ENCODE measurements at places on chromosomes 12 and 14. TPM values are rescaled to one million over a fixed set of nuclear protein-coding genes. Genes with fewer than 3 reads are reported as not detected.

The C12orf75 gene
- 363 TPM for total RNA-seq

The REP15 gene
- total RNA-seq, result 0.78 TPM

The DACT1 gene
- total RNA-seq, result not detected

DNA sequence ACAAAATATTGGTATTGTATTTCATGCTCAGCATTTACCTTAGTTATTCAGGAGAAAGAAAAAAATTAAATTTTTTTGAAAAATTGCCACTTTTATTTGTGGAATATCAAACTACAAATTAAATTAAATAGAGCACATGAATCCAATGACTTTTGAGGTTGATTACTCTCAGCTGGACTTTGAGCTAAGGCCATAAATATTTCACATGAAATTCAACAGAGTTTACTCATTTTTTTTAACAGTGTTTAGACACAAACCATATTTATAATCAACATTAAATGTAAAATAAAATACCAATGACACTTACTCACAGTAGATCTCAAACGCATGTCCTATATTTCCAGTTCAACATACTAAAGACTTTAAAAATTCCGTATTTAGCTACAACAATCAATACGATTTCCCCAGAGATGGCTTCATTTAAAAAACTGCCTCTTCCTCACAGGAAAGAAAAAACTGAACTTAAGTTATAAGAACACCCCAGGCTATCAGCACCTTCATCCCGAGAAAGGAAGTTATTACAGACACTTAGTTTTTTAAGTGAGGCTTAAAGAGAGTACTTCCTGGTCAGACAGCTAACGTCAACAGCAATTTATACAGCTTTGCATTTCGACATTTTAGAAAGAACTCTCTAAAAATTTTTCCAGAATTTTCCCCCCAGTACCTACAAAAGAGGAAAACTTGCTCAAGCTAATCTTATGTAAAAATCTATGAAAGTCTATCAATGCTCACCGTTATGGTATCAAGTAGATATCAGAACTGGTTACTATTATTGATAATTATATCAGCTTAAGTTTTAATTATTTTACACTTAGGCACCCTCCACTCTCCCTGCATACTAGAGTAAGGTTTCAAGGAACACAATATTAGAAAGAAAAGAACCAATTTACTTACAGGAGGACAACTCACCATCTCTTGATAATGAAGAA is 13.8 kb downstream of the TAOK3 start:
- H3K4me3 ChIP-seq, result peak overlapping the region; percentile 74
- no peaks in the 10 kb centered on the region for H3K27me3 ChIP-seq
- no peak for DNase-seq
- H3K36me3 ChIP-seq, result peaks cover 25% of the 10 kb centered on the region
- peaks cover 24% of the 10 kb centered on the region for H3K4me1 ChIP-seq

- peak overlapping the region; percentile 94 for H3K4me3 ChIP-seq
- no peak overlapping the region for H3K27ac ChIP-seq
- H3K36me3 ChIP-seq, result peaks cover 55% of the 10 kb centered on the region
Observed at GRCh38 chr12:6854036-6854435, 2.1 kb downstream of the USP5 start.

DNA sequence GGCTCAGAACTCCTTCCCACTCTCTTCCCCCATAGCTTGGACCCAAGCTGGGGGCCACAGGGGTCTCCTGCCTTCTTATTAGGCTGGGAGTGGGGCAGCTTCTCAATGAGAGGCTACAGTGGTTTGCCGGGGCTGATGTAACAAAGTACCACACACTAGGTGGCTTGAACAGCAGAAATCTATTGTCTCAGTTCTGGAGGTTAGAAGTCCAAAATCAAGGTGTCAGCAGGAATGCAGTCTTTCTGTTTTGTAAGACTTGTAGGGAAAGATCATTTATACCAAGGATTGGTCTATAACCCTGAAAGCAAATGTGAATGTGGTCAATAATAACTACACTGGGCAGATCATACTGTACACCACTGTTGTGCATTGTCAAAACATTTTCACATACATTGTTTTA is 124.5 kb upstream of the ARHGAP5 start:
- H3K4me3 ChIP-seq, result no peak overlapping the region
- H3K36me3 ChIP-seq, result no peaks in the 10 kb centered on the region
- no peaks in the 10 kb centered on the region for H3K27me3 ChIP-seq
- H3K4me1 ChIP-seq, result peaks cover 20% of the 10 kb centered on the region
- no peak overlapping the region for H3K27ac ChIP-seq

DNA sequence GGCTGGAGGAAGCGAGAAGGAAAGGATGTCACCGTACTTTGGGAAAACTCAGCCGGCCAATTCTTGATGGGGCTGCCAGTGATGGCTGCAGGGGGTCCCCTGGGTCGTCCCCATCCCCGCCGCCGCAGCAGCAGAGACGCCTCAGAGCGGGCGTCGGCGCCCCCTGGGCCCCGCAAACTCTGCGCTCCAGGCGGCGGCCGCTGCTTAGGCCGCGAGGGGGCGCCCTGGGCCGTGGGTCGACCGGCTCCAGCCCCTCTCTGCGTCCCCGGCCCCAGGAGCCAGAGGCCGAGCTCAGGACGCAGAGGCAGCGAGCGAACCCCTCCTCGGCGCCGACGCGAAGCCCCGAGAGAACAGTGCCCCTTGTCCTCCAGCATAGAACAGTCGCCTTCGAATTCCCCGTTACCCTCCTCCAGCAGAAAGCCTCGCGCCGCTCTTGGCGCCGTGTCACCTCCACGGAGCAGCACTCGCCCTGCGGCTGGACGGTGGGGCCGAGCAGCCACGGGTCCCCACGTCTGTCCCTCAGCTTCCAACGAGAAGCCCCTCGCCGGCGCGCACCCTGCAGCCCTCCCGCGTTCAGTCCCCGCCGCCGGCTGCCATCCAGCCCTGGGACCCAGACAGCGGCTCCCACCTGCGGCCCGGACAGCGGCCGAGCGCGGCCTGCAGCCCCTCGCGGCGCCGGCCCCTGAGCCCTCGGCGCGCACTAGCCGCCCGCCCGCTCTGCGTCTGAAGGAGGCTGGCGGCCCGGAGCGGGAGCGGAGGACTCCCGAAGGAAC is 106.6 kb downstream of the PRICKLE1 start:
- peaks cover 23% of the 10 kb centered on the region for H3K36me3 ChIP-seq
- H3K4me1 ChIP-seq, result peaks cover 9% of the 10 kb centered on the region
- peak; percentile 86 for DNase-seq

GRCh38 chr12:58184212-58184611 is 242.8 kb downstream of the ATP23 start:
- H3K4me1 ChIP-seq, result no peaks in the 10 kb centered on the region
- H3K27ac ChIP-seq, result no peak overlapping the region
- H3K27me3 ChIP-seq, result no peaks in the 10 kb centered on the region
- no peaks in the 10 kb centered on the region for H3K36me3 ChIP-seq

DNA sequence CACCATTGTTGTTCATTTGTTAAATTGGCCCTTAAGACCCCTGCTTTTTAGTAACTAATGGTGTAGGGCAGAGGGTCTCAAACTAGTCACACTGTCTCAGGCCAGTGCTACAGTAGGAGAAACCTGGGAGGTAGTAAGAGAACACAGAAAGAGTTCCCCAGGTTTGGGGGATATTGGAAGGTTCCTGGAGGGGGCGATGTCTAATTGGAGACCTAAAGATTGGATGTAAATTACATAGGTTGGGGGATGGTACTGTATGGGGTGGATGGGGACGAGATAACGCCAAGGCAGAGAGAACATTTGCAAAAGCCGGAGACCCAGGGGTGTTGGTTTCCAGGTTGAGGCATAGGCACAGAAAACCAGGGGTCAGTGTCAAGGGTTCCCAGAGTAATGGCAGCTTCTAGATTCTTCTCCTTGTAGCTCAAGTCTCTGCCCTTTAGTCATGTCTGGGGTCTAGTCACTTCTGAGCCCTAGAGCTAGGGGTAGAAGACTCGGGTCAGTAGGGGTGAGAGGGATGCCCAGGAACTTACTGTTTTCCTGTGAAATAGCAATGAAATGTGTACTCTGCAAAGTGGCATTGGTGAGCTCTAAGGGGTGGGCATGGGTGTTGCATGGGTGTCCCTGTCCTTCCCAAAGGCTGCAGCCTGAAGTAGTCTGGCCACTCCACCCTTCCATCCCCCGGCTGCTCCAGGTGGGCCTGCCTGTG is 21.8 kb downstream of the PLEKHG3 start:
- H3K27ac ChIP-seq, result peak overlapping the region; percentile 69
- H3K36me3 ChIP-seq, result peaks cover 9% of the 10 kb centered on the region
- H3K27me3 ChIP-seq, result no peaks in the 10 kb centered on the region
- peaks cover 42% of the 10 kb centered on the region for H3K4me1 ChIP-seq
